ENCODE measurements at places on chromosomes 16 and 17.

DNA sequence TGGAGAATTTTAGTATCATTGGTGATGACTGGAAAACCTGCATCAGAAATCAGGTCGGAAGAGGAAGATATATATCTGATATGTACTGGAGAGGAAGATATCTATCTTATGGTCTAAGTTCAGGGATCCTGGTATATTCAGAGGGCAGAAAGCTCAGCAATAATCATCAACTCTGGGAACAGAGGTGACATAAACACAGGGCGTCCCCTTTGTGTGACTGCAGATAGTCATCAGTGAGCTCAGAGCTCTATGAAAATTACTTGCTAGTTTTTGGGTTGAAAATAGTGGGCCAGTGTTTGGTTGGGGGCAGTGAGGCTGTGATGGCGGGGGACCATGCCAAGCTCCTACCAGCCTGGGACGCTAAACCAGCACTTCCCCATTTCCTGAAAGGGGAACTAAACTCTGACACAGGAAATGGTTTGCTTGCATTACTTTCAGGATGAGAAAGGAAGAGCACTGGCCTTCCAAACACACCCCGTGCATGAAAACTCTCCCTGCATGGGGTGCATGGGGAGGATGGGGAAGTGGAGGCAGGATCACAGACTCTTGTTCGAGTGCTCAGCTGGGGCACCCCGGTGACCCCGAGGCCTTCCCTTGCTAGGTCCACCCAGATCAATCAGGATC, 15.8 kb downstream of the NOD2 start:
- DNase-seq: no peak

- DNase-seq: no peak
Observed at GRCh38 chr17:33593991-33594390, 300.9 kb upstream of the ASIC2 start.

DNA sequence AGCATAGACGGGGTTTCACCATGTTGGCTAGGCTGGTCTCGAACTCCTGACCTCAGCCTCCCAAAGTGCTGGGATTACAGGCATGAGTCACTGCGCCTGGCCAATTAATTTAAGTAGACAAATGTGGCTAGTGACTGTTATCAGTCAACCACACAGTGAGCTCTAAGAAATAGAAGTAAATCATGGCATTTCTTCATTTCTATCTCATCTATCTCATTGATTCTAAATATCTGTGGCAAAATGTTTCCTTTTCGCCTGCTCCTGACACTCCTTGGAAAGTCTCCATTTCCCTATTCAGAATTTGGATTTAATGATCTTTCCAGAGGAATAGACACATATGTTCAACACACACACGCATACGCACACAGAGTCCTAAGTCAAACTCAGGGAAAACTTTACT, 81.3 kb downstream of the HIC1 start:
- DNase-seq: no peak

DNA sequence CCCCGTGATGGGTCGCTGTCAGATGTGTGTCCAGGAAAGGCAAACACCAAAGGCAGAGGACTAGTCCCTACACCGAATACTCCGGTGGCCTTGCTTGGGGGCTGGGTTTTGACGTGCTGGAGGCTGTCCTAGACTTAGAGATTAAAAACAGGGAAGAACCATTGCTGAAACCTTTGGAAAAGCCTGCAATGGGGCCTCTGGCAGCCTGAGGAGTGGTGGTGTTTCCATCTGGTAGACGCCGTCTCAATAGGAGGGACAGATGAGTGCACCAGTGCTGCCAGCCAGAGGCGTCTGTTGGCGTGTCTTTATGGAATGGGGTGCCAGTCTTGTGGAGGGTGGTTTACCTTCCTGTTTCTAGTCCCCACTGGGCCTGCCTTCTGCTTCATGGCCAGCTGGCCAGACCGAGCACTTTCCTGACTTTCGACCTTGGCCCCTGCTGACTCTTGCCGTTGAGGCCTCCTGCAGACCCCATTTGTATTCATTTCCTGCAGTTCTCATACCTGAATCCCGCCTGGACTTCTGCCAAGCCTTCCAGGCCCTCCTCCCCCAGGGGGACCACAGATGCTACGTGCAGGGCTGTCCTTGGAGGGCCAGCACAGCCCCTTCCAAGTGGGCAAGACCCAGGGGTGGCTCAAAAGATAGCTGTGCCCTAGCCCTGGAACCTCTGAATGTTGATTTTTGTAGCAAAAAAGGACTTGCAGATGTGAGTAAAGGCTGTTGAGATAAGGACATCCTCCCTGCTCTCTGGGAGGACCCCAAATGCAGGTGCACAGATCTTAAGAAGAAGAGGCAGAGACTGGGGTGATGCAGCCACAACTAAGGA, 1.9 kb upstream of the DNASE1 start:
- no peak for DNase-seq

GRCh38 chr17:56830726-56831368, 2.9 kb downstream of the C17orf67 start:
- DNase-seq: no peak

DNA sequence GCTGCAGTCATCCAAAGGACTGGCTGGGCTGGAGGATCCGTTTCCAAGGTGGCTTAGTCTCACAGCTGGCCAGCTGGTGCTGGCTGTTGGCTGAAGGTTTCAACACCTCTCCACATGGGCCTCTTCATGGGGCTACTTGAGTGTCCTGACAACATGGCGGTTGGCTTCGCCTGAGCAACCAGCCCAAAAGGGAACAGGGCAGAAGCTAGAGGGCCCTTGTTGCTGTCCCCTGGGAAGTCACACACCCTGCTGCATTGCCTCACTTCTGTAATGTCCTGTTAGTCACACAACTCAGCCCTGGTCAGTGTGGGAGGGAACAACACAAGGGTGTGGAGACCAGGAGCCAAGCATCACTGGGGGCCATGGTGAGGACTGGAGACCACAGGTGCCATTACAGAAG, 36.6 kb downstream of the C16orf78 start:
- DNase-seq: no peak

- peak; percentile 32 for DNase-seq
Observed at GRCh38 chr17:15999974-16000827, 577 bp downstream of the TTC19 start.

- DNase-seq: no peak
Observed at GRCh38 chr16:68859828-68860227, 16.5 kb downstream of the TANGO6 start.

GRCh38 chr17:11387610-11388009, 146.6 kb downstream of the SHISA6 start:
- no peak for DNase-seq

- DNase-seq: no peak
Observed at GRCh38 chr16:55019419-55020131, 88.9 kb downstream of the IRX5 start.

DNA sequence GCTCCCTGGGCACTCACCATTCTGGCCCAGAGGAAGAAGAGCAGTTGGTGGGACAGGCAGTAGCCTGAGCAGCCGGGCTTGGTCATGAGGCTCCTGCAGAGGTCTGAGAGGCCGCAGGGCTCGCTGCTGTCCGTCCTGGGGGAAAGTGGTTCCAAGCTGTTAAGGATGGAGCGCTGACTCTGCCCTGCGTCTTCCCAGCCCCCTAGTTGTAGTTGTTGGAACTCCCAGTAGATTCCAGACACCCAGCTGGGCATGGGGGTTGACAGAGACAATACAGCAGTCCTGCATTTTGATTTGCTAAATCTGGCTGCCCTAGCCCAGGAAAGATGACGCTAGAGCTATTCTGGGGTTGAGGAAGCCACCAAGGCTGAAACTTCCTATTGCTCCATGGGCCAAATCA, 7.3 kb downstream of the C16orf89 start:
- DNase-seq: no peak

DNA sequence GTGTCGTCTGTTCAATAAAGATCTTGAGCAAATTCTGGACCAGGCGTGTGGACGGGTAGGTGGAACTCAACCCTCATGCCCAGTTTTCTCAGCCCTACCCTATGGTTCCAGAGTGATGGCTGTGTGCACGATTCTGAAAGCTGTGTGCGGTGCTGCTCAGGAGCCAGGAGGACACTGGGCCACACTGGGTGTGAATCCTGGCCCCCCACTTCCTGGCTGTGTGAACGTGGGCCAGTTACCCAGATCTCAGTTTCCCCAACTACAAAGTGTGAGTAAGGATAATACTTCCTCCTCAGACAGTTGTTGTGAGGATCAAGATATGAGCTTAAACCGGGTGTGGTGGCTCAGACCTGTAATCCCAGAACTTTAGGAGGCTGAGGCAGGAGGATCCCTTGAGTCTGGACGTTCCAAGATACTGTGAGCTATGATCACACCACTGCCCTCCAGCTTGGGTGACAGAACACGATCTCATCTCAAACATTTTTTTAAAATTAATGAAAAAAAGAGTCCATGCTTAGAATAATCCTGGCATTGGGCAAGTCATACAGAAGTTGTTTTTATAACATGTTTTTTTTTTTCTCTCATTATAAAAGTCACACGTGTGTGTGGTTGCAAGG, 14.7 kb upstream of the MPRIP start:
- no peak for DNase-seq

DNA sequence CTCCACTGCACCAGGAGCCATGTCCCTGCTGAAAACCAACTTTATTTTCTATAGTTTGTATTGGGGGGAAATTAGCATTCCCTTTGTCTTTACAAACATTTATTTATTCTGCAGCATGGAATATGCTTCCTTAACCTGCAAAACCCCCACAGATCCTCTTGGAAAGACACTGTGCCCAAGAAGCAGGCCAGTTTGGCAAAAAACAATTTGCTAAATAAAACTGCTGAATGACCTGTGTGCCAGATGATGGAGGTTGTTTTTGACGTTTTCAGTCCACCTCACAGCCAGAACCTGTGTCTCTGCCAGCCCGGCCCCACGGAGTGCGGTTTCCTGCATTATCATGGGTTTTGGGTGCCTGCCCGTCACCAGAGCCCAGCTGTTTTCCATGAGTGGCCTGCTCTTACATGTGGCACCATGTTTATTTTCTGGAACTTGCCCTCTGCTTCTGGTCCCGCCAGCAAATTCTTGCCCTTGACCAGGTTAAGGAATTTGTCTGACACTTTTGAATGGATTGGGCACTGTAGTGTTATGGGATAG, 26.4 kb downstream of the ORC6 start:
- no peak for DNase-seq

- no peak for DNase-seq
Observed at GRCh38 chr16:55330781-55331647, 7.0 kb downstream of the IRX6 start.

DNA sequence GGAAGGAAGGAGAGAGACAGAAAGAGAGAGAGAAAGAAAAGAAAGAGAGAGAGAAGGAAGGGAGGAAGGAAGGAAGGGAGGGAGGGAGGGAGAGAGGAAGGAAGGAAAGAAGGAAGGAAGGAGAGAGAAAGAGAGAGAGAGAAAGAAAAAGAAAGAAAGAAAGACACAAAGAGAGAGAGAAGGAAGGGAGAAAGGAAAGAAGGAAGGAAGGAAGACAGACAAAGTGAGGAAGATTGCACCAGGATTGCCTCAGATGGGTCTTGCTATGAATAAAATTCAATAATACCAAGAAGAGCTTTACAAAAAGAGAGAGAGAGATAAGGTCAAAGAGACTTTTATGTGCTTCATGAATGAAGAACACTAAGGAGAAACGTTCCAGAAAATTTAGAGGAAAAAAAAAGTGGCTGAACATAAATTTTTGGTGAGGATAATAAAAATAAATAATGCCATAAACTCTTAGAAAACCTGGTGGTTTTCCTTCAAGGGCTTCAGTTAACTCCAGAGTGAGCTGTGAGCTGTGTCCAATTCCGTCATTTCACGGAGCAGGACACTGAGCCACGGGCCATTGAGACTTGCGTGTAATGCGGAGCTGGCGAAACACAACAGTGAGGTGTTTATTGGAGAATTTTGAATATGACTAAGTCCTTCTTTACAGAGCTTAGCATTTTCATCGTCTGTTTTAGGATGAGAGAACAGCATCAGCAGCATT, 72.7 kb upstream of the TNRC6C start:
- no peak for DNase-seq

DNA sequence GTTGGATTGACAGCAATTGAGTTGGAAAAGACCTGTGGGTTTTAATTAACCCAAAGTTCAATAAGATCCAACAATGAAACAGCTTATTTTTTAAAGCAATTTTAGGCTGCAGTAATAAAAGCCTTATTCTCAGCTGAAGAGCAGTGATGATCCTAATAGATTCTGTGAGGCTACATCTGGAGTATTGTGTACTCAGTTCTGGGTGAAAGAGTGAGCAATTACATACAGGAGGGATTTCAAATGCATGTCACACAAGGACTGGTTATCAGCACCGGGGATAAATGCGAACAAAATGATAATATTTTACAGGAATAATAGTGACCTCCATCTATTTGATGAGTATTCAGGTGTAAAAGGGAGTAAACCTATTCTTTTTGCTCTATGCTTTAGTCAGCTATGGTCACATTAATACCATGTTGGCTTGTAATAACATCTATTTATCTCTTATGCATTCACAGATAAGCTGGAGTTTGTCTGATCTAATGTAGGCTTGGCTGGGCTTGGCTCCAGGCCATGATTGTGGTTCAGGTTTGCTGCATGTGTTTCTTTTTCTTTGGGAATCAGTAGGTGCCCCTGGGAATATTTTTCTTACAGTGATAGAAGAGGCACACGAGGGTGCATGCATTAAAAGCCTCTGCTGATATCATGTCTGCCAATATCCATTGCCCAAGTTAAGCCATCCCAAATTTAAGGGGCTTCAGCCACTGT, 22.2 kb upstream of the TOX3 start:
- peak; percentile 96 for DNase-seq

All from NCI-H1092 treated with DMSO at 0.1 percent for 48 hours (cell line).